ENCODE measurements at places on chromosomes 16 and 17.

- DNase-seq, result peak; percentile 91
These were observed at the start of gene MGAT5B for GRCh38 chr17:76868176-76868668. Gene MGAT5B (plus strand): TSS chr17:76868404. CDS start chr17:76869030, 626 bp downstream.

- peak; percentile 33 for DNase-seq
These were observed 811 bp upstream of the MAP2K3 start for GRCh38 chr17:21283482-21284318.

GRCh38 chr17:58373003-58373402, 21.0 kb upstream of the SUPT4H1 start:
- no peak for DNase-seq

DNA sequence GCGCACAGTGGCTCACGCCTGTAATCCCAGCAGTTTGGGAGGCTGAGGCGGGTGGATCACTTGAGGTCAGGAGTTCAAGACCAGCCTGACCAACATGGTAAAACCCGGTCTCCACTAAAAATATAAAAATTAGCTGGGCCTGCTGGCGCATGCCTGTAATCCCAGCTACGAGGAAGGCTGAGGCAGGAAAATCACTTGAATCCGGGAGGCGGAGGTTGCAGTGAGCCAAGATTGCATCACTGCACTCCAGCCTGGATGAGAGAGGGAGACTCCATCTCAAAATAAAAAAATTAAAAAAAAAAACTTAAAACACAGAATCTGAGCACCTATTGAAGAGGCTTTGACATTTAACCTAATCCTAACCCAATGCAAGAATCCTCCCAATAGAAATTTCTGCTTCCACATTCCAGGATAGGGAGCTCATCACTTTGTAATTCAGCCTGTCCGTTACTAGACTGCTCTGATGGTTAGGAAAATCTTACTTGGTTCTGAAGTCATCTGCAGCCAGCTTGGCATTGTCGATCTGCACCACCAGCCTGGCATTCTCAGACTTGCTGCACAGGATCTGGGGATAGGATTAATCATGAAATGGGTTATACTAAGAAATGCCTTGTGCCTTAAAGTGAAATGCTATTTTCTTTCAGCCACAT, 2.1 kb downstream of the KRT33B start:
- DNase-seq, result no peak

- DNase-seq, result no peak
These were observed 17.5 kb upstream of the RPTOR start for GRCh38 chr17:80527016-80527645.

GRCh38 chr16:84847564-84848355, 28.0 kb downstream of the CRISPLD2 start:
- DNase-seq, result peak; percentile 41

GRCh38 chr16:79257953-79258490, 342.5 kb downstream of the MAF start:
- no peak for DNase-seq

GRCh38 chr16:24668481-24669061, 60.9 kb upstream of the TNRC6A start:
- DNase-seq, result no peak

DNA sequence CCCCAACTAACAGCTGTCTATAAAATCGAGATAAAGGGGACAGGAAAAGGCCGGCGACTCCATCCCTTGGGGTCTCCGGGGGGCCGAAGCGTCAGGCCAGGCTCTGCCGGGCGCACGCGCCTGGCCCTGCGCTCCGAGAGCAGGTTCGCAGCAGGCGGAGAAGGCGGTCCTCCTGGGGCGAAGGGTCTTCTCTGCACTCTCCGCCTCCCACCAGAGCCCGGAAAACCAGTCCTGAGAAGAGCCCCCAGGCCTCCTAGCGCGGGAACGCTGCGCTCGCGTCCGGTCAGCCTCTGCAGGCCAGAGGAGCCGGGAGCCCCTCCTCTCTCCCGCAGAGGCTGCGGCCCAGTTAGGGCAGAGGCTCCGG, 5.1 kb downstream of the FOXF1 start:
- peak; percentile 64 for DNase-seq

DNA sequence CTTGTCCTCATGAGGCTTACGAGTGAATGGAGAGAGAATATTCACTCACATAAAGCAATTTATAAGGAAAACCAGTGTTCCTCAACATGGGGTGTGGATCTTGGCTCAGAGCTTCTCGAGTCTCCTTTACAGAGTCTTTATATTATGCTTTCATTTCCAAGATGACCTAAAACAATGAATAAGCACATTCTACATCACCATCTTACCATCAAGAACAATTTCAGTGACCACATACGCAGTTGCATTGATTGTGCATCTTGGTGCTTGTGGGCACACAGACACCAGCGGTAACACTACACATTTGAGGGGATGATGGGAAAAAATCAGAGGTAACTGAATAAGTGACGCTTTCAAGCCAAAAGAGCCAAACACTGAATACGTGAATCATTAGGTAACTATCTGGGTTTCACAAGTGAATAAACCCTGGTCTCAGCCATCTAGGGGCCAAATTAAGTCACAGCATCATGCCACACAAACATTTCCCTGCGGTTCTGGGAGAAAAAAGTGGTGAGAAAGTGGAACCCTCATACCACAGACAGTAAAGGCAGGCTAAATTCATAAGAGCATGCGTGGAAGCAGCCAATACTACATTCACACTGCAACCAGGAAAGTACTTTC, 9.4 kb downstream of the CWC25 start:
- DNase-seq, result no peak

DNA sequence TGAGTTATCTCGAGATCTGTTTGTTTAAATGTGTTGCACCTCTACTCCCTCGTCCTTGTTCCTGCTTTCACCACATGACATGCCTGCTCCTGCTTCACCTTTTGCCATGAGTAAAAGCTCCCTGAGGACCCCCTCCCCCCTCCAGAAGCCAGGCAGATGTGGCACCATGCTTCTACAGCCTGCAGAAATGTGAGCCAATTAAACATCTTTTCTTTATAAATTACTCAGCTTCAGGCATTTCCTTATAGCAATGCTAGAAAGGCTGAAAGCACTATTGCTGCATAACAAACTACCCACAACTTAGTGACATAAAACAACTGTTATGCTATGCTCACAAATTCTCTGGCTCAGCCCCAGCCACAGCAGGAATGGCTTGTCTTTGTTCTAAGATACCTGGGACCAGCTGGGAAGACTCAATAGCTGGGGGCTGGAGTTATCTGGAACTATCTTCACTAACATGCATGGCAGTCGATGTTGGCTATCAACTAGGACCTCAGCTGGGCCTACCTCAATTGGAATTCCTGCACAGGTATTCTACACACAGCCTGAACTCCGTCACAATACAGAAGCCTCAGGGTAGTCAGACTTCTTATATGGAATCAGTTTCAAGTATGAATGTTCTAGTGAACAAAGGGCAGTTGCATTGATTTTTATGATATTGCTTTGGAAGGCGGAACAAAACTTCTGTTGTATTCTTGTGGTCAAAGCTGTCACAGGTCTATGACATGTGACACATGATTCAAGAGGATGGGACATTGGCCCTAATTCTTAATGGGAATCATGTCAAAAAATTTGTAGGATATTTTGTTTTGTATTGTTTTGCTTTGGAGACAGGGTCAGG, 186.0 kb upstream of the PIRT start:
- no peak for DNase-seq

DNA sequence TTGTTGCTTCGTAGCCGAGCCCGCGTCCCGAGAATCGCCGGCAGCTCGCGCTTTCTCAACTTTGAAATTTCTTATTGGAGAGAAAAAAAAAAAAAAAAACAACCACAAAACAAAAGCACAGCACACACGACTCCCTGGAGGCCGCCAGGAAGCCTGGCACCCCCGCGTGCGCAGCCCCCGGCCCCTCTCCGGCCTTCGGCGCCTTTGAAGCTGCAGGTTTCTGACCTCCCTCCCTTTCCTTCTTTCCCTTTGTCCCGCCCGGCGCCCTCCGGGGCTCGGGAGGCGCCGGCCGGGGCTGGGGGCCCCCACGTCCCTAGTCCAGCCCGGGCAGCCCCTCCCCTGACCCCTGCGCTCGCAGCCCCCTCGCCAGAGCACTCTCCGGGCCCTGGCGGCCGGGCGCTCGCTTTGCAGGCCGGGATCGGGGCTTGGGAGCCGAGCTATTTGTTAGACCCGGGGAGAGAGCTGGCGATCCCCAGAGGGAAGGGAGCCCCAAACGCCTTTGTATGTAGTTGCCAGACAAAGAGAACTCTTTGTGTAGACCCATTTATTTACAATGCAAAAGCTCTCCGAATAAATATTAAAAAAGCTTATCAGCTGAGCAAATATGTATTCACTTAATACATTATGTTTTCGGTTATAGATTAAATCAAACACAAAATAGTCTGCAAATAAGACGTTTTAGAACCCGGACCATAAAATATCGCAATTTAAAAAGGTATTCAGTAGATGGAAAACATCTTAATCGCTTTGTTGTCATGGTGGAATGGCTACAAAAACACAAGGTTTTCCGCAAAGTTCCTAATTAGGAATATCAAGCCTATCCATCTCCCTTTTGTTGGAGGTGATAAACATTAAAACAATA, 2.3 kb downstream of the BAHCC1 start:
- DNase-seq, result peak; percentile 83

DNA sequence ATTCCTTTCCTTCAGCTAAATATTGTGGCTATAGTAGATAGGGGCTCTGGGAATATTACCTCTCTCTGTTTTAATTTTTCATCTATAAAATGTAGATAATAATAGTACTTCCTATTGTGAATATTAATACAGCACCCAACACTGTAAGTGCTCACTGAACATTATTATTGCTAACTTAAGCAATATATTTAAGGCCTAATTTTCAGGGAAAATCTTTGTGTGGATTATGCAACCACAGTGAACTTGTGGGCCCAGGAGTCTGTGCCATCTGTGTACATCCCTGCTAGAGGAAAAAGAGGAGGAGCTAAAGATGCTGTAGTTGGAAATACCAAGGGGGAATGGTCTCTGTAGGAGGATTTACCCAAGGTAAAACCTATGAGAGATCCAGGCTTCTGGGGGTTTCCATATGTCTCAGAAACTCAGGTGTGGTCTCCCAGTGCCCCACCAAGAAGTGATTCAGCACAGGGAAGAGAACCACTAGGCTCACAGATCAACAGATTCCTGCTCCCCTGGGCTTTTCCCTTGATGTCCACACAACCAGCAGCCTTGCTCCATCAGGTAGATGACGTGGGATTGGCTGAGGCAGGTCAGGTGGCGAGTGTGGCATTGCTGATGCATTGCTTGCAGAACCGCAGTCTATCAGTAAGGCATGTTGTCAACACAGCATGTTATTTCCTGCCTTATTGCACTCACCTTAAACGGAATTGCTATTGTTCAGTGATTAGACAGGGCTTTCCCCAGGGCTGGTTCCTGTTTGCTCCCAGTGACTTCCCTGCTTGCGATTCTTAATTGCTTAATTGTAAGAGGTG, 1.6 kb upstream of the N4BP1 start:
- peak; percentile 21 for DNase-seq

All from WTC11 (cell line).